Hepatocyte (in vitro differentiated cells): ENCODE measurements at places on chromosomes 4 and X. TPM values are rescaled to one million over a fixed set of nuclear protein-coding genes. Genes with fewer than 3 reads are reported as not detected.

PNMA3 gene
- 14.4 and 19.1 TPM in 2 replicates for total RNA-seq

- H3K36me3 ChIP-seq: no peaks in the 10 kb centered on the region
- H3K27ac ChIP-seq: no peak overlapping the region
- H3K4me1 ChIP-seq: no peaks in the 10 kb centered on the region
- no peaks in the 10 kb centered on the region for H3K27me3 ChIP-seq
These were observed 38.0 kb upstream of the COX7B2 start for GRCh38 chr4:46946919-46947536.

GRCh38 chr4:176380352-176381157 lies 60.8 kb downstream of the SPCS3 start:
- no peaks in the 10 kb centered on the region for H3K27me3 ChIP-seq
- H3K36me3 ChIP-seq: no peaks in the 10 kb centered on the region
- H3K27ac ChIP-seq: no peak overlapping the region
- H3K4me3 ChIP-seq: no peak overlapping the region

DNA sequence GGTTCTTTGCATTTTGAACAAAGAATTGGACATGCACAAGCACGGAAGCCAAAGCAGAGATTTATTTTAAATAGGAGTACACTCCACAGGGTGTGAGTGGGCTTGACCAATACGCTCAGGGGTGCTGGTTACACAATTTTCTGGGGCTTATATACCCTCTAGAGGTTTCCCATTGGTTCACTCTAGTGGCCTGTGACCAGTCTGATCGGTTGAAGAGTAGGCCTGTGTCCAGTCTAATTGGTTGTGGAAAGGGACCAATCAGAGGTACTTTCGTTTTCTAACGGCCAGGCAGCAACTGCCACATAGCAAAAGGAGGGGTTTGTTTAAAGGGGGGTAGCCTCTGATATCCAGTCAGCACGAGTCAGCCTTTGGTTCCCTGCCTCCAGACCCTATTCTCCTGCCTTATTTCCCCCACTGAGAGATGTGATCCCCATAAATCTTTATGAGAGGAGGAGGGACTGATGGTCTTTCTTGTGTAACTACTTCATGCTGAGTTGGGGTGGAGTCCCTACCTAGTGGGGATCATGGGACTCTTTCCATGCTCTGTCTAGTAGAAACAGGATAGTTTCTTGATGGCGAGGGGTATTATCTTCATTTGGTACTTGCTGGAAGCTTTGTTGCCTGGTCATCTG lies 11.3 kb upstream of the AREG start:
- DNase-seq: no peak
- H3K4me3 ChIP-seq: no peak overlapping the region
- no peaks in the 10 kb centered on the region for H3K4me1 ChIP-seq
- no peaks in the 10 kb centered on the region for H3K27me3 ChIP-seq
- no peak overlapping the region for H3K27ac ChIP-seq
- H3K36me3 ChIP-seq: no peaks in the 10 kb centered on the region

DNA sequence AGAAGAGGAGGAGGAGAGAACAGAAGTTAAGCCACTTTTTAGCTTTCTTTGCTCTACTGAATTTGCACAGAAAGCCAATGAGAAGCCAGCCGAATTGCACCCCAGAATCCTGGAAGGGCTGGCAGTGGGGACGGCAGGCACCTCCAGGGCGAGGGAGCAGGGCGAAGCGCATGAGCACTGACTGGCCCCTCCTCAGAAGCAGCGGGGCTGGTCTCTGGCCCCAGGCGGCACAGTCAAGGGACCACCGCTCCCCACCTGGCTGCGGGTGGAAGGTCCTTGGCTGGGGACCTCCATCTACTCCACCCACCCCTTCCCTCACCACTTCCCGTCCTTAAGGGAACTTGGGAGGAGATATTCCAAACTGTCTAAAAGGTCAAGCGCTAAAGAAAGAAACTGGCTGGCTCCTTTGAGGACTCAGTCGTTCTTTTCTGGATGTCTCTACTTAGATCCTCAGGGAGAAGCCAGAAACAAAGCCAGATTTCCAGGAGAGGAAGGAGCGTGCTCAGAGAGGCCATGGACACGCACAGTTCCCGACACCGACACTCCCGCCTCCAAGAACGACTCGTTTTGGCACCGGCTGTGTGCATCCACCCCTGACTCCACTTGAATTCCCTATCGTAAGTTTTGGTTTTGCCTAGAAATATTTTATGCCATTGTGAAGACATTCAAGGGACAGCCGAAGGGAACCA lies 59.5 kb upstream of the CRMP1 start:
- DNase-seq: no peak
- peaks cover 5% of the 10 kb centered on the region for H3K27me3 ChIP-seq
- no peak overlapping the region for H3K4me3 ChIP-seq
- no peaks in the 10 kb centered on the region for H3K4me1 ChIP-seq
- no peak overlapping the region for H3K27ac ChIP-seq

BTC gene
- 1.7 and 2.5 TPM in 2 replicates for total RNA-seq

RIPPLY1 gene
- total RNA-seq: not detected in 2 replicates

GRCh38 chrX:144715337-144715736 lies 532.0 kb upstream of the SPANXN1 start:
- H3K27ac ChIP-seq: no peak overlapping the region
- H3K4me1 ChIP-seq: no peaks in the 10 kb centered on the region
- H3K27me3 ChIP-seq: no peaks in the 10 kb centered on the region
- no peak overlapping the region for H3K4me3 ChIP-seq

GRCh38 chr4:126264839-126265238 lies 950.1 kb downstream of the FAT4 start:
- H3K4me3 ChIP-seq: no peak overlapping the region
- no peaks in the 10 kb centered on the region for H3K4me1 ChIP-seq
- no peak overlapping the region for H3K27ac ChIP-seq

DNA sequence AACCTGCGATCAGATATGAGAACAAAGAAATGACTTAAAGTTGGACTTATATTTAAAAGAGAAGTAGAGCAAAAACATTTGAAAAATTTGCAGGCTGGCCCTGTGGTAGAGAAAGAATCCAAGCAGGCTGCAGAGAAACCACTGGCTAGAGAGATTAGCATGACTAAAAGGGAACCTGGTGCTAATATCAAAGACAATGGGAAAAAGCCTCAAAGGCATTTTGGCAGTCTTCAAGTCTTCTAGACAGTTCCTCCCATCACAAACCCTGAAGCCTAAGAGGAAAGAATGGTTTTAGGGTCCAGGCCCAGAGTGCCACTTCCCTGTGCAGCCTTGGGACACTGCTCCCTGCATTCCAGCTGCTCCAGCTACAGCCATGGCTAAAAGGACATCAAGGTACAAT lies 33.4 kb downstream of the KCTD8 start:
- DNase-seq: no peak
- H3K4me1 ChIP-seq: no peaks in the 10 kb centered on the region
- no peak overlapping the region for H3K27ac ChIP-seq
- H3K36me3 ChIP-seq: no peaks in the 10 kb centered on the region
- H3K27me3 ChIP-seq: no peaks in the 10 kb centered on the region

LRAT gene
- total RNA-seq: 3.5 and 4.7 TPM in 2 replicates

CT45A5 gene
- not detected in 2 replicates for total RNA-seq

- H3K27me3 ChIP-seq: no peaks in the 10 kb centered on the region
- H3K4me1 ChIP-seq: no peaks in the 10 kb centered on the region
- no peaks in the 10 kb centered on the region for H3K36me3 ChIP-seq
- DNase-seq: no peak
- H3K4me3 ChIP-seq: no peak overlapping the region
- H3K27ac ChIP-seq: no peak overlapping the region
These were observed 62.1 kb downstream of the CC2D2A start for GRCh38 chr4:15531792-15532191.

- no peak overlapping the region for H3K27ac ChIP-seq
- H3K4me3 ChIP-seq: no peak overlapping the region
- DNase-seq: no peak
- H3K27me3 ChIP-seq: no peaks in the 10 kb centered on the region
These were observed 39.8 kb downstream of the GPM6A start for GRCh38 chr4:175772170-175772705.

- no peak overlapping the region for H3K4me3 ChIP-seq
- DNase-seq: no peak
- no peaks in the 10 kb centered on the region for H3K4me1 ChIP-seq
- H3K27me3 ChIP-seq: no peaks in the 10 kb centered on the region
- H3K36me3 ChIP-seq: no peaks in the 10 kb centered on the region
These were observed 209.2 kb upstream of the FAT4 start for GRCh38 chr4:125105561-125105960.

- H3K4me1 ChIP-seq: peaks cover 5% of the 10 kb centered on the region
- H3K27me3 ChIP-seq: no peaks in the 10 kb centered on the region
- H3K27ac ChIP-seq: no peak overlapping the region
- no peaks in the 10 kb centered on the region for H3K36me3 ChIP-seq
- DNase-seq: no peak
These were observed 17.4 kb upstream of the TMPRSS11F start for GRCh38 chr4:68147079-68147478.

UGT2A1 gene
- total RNA-seq: 0.12 and 0.17 TPM in 2 replicates

NPY5R gene
- 0.30 and 0.44 TPM in 2 replicates for total RNA-seq
